ENCODE measurements at places on chromosomes 1 and 21.

- DNase-seq, result no peak
Observed at GRCh38 chr1:52424231-52424636, 19.8 kb downstream of the PRPF38A start.

GRCh38 chr1:182348961-182349747 lies 42.4 kb downstream of the GLUL start:
- no peak for DNase-seq

DNA sequence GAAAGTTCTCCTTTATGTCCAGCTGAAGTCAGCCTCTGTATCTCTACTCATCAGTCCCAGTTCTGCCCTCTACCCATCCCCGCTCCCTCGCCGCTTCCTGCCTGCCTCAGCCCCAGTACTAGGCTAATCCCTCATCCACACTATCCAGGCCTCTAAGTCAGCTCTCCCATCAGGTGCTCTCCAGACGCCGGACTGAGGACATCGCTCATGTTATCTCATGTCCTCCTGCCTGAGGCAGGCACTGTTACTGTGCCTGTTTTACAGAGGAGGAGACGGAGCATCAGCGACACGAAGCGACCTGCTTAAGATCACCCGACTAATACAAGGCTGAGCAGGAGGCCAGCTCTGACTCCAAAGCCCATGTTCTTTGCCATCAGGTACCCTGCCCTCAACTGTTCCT lies 57.3 kb upstream of the RUNX3 start:
- no peak for DNase-seq

DNA sequence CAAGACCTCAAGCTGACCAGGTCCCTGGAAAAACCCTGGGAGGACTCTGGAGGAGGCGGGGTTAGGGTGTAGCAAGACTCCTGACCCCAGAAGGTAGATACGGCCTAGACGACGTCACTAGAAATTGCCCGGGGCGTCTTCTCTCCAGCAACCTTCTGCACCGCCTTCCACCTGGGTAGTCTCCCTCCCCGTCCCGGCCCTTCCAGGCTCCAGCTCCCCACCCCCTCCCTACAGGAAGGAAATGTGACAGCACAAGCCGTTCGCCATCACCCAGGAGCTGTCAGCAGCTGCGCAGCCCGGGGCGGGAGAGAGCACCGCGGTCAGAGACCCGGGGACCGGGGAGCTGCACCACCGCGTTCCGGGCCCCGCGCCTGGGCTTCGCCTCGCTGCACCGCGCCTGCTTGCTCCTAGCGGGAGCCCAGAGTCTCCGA lies 20.0 kb downstream of the SERTAD4 start:
- peak; percentile 82 for DNase-seq

DNA sequence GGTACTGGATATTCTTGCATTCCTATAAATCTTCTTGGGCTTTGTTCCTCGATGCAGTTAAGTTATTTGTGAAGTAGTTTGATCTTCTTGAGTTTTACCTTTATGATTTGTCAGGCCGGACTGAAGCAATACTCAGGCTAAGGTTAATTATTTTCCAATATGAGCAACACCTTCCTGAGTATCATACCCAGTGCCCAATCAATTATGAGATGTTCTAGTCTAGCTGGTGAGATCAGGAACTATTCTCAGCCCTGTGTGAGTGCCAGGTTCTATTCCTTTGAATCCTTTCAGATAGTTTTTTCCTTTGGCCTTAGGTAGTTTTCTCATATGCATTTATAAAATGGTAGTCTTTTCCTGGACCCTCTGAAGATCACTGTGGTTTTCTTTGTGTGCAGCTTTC lies 92.5 kb downstream of the SCMH1 start:
- no peak for DNase-seq

GRCh38 chr1:235888119-235888643 lies 21.5 kb upstream of the LYST start:
- DNase-seq, result no peak

GRCh38 chr1:220462752-220463151 lies 65.2 kb upstream of the MARK1 start:
- DNase-seq, result peak; percentile 67

- DNase-seq, result no peak
Observed at GRCh38 chr1:116825207-116825719, 71.0 kb downstream of the CD2 start.

GRCh38 chr1:220344745-220345144 lies 72.5 kb upstream of the RAB3GAP2 start:
- no peak for DNase-seq

DNA sequence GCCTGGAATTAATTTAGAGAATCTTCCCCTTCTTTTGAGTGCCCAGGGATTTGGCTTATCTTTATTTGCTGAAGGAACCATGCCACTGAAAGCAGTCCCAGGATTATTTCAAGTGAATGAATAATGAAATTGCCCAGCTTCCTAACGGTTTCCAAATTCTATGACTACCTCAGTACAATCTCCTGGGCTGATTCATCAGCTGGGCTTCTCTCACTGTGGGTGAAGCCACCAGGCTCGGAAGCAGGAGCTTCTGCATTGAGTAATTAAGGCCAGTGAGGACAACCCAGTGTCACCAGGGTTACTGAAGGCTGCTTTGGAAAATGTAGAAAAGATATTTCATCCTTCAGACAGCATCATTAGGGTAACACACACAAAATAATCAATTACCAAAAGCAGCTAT lies 169.8 kb downstream of the DAB1 start:
- no peak for DNase-seq

DNA sequence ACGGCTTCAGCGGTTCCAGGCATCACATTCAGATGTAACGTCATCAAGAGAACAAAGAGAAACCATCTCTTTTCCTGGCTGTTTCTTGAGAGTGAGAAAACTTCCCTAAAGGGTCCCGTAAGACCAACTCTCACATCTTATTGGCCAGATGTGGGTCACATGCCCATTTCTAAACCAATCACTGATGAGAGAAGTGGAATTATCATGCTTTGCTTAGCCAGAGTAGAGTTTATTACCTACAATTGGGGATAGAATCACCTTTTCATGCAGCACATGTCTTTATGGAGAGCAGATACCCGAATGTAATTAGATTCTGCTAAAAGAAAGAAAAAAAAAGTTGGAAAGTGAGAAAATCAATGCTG lies 54.4 kb downstream of the LYPLAL1 start:
- DNase-seq, result no peak

DNA sequence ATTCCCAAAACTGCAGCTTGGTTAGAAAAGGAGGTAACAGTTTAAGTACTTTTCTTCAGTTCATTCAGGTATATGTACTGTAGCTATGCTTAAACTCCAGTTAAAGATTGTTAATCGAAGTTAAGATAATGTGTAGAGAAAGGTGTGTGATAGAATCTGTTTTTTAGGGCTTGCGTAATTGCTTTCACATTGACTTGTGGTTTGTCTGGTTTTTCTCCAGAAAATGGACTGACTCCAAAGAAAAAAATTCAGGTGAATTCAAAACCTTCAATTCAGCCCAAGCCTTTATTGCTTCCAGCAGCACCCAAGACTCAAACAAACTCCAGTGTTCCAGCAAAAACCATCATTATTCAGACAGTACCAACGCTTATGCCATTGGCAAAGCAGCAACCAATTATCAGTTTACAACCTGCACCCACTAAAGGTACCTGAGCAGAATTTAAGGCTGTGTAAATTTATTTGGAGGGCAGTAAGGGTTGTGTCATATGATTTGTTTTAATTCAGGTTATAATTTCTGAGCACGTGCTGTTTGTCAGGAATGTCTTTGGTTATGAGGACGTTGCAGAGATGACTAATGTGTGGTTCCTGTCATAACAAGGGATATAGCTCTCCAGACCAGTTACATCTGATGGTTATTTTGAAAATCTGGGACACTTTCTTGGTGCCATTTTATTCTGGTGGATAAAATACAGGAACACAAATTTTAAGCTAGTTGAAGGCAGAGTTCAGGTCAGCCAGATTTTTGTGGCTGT lies 26.0 kb downstream of the ATF6 start:
- DNase-seq, result no peak

- no peak for DNase-seq
Observed at GRCh38 chr1:12461754-12462153, 156.3 kb downstream of the DHRS3 start.

DNA sequence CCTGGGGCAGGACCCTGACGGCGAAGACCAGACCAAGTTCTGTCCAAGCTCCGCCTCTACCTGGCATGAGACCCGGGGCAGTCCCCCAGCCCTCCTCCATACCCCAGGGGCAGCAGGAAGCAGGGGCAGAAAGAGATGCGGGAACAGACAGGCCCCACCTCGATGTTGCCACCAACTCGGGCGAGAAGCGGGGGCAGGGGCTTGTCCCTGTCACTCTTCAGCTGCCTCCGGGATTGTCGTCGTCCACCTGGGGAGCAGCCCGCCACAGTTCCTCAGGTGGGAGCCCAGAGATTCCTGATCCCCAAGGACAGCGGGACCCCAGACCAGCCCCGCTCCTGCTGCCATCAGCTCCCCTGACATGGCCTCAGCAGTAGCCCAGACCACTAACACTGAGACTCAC lies 54.8 kb downstream of the CHD5 start:
- no peak for DNase-seq

- DNase-seq, result no peak
Observed at GRCh38 chr1:195697130-195697529, 911.1 kb downstream of the KCNT2 start.

DNA sequence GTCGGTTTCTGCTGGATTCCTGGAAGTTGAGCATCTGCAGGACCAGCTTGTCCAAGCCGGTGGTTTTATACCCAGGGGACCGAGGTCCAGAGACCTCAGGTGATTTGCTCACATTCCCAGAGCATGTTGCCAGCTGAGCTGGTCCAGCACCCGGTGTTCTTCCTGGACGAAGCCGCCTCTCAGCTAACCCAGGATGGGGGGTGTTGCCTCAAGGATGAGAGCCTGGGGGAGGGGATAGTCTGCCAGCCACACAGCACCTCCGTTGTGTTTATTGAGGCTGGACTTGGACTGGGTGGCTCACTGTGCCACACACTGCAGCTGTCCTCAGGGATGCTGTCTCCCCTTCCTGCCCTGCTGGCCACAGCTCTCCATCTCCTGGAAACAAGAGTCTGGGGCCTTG lies 1.5 kb downstream of the TMEM201 start:
- no peak for DNase-seq

GRCh38 chr1:30664103-30664755 lies 59.2 kb downstream of the MATN1 start:
- DNase-seq, result no peak

DNA sequence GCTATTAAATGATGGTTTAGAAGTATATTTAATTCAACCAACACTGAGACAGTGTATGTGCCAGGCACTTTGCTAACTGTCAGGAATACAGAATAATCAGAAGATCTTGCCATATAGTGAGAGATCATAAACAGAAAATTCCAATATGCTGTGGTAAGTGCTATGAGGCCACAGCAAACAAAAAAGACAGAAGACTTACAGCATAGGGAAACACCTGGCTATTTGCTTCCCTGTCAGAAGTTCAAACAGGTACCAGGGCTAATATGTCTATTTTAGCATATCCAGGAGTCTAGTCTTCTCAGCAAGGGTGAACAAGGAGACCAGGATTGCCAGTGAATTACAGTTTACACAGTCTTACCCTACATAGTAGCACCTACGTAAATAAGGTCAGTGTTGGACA lies 30.4 kb downstream of the TRIT1 start:
- DNase-seq, result no peak

All from PC-9 (cell line).